ENCODE measurements at places on chromosomes 12 and 14. TPM values are rescaled to one million over a fixed set of nuclear protein-coding genes. Genes with fewer than 3 reads are reported as not detected.

DNA sequence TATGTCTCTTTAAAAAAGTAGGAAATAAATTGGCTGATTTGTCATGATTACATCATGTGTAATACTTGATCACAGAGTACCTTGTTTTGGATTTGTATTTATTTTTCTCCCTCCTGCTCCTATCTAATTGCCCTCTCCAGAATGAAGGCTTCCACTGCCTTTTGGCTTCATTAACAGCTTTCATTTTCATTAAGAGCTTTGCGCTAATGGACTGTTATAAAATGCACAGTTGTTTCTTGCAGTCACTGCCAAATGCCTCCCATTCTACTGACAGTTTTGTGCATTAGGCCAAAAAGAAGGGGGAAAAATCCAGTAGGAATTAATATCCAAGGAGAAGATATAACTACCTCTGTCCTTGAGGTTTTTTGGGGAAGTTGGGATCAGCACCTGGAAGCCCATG, 159.2 kb downstream of the NRXN3 start:
- no peaks in the 10 kb centered on the region for H3K27me3 ChIP-seq
- H3K36me3 ChIP-seq: no peaks in the 10 kb centered on the region
- DNase-seq: no peak
- no peak overlapping the region for H3K4me3 ChIP-seq

DNA sequence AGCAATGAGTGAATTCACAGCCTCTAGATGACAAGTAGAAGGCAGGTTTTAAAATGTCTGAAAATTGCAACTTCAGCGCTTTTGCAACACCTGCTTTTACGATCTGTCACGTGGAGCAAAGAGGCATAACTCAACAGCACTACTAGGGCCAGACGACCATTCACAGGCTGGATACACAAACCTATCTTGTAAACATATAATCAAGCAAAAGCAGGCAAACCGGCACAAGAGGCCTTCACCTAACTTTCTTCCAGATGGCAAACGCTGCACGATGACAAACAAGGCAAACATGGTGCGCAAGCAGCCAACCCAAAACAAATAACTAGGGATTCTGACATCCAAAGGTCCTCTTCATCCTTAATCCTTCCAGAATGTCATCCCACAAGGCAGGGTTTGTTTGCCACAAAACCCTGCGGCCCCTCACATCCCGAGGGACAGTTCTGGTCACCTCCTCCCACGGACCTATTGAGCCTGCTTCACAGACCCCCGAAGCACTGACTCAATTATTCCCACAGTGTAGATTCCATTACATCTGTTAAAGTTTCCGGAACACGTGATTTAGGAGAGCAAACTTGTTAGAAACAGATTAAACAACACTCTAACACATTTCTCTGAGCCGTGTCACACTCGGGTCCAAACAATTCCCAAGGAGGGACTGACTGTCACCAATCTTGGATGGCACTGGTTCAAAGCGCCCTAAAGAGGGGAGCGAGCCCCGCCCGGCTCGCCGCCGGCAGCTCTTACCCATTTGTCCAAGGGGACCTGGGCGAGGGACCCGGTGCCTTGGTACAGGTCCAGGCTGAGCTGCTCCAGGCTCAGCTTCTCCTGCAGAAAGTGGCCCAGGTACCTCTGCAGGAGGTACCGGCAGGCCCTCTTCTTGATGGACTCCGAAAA, 823 bp downstream of the ATG2B start:
- DNase-seq: peak; percentile 63
- peak overlapping the region; percentile 91 for H3K27ac ChIP-seq
- peaks cover 28% of the 10 kb centered on the region for H3K4me1 ChIP-seq

DNA sequence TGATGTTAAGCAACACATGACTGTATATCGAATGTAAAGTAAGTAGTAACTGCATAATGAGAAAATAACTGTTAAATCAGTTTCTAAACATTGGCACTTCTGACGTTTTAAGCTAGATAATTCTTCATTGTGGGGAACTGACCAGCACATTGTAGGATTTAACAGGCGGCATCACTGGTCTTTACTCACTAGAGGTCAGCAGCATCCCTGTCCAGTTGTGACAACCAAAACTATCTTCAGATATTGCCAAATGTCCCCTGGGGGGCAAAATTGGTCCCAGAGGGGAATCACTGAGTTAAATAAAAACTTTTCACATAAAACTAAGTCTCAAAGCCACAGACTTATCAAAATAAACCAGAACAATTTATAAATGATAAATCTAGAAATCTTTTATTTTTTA, 65.3 kb downstream of the BLTP3B start:
- DNase-seq: no peak
- H3K4me1 ChIP-seq: no peaks in the 10 kb centered on the region
- peaks cover 2% of the 10 kb centered on the region for H3K36me3 ChIP-seq
- H3K27me3 ChIP-seq: no peaks in the 10 kb centered on the region
- no peak overlapping the region for H3K27ac ChIP-seq

The FGF6 gene
- total RNA-seq: not detected

DNA sequence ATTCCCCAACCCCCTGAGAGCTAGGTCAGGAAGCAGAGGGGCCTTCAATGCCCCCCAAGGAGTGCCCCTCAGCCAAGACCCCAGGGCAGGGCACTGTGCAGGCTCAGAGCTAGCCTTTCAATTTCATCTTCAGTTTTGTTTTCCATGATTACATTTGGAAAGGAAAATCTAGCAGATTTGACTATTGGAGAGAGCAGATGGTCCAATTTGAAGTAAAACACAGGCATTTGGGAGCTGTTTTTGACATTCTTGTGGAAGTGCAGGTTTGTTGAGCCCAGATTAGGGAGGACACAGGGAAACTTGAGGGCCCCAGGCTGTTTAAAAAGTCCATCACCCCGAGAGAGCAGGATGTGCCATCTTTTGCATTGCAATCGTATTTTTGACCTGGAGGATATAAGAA, 58.6 kb upstream of the GPATCH2L start:
- H3K27ac ChIP-seq: no peak overlapping the region
- no peaks in the 10 kb centered on the region for H3K36me3 ChIP-seq
- no peaks in the 10 kb centered on the region for H3K27me3 ChIP-seq
- no peak overlapping the region for H3K4me3 ChIP-seq

GRCh38 chr12:132121283-132121682, 22.8 kb downstream of the DDX51 start:
- H3K4me3 ChIP-seq: no peak overlapping the region
- H3K27ac ChIP-seq: no peak overlapping the region
- no peaks in the 10 kb centered on the region for H3K27me3 ChIP-seq
- H3K4me1 ChIP-seq: no peaks in the 10 kb centered on the region
- peaks cover 31% of the 10 kb centered on the region for H3K36me3 ChIP-seq

GRCh38 chr14:81743605-81744004, 210.0 kb upstream of the SEL1L start:
- no peak overlapping the region for H3K27ac ChIP-seq
- H3K4me3 ChIP-seq: no peak overlapping the region
- no peaks in the 10 kb centered on the region for H3K36me3 ChIP-seq
- H3K4me1 ChIP-seq: no peaks in the 10 kb centered on the region
- no peak for DNase-seq

The CIDEB gene
- total RNA-seq: 14.8 TPM

The PAX9 gene
- 12.7 TPM for total RNA-seq

- no peak for DNase-seq
- no peaks in the 10 kb centered on the region for H3K27me3 ChIP-seq
- H3K27ac ChIP-seq: no peak overlapping the region
- H3K36me3 ChIP-seq: no peaks in the 10 kb centered on the region
These were observed 279.9 kb downstream of the RPS29 start for GRCh38 chr14:49306152-49306751.

GRCh38 chr12:32390572-32391219, 8.7 kb upstream of the FGD4 start:
- H3K4me1 ChIP-seq: no peaks in the 10 kb centered on the region
- peak overlapping the region; percentile 50 for H3K4me3 ChIP-seq
- no peaks in the 10 kb centered on the region for H3K36me3 ChIP-seq

GRCh38 chr12:1630133-1630826, 1.2 kb downstream of the WNT5B start:
- peak overlapping the region; percentile 46 for H3K27ac ChIP-seq
- H3K4me3 ChIP-seq: peak overlapping the region; percentile 44
- H3K4me1 ChIP-seq: peaks cover 25% of the 10 kb centered on the region
- H3K27me3 ChIP-seq: peaks cover 9% of the 10 kb centered on the region
- DNase-seq: peak; percentile 55
- no peaks in the 10 kb centered on the region for H3K36me3 ChIP-seq

DNA sequence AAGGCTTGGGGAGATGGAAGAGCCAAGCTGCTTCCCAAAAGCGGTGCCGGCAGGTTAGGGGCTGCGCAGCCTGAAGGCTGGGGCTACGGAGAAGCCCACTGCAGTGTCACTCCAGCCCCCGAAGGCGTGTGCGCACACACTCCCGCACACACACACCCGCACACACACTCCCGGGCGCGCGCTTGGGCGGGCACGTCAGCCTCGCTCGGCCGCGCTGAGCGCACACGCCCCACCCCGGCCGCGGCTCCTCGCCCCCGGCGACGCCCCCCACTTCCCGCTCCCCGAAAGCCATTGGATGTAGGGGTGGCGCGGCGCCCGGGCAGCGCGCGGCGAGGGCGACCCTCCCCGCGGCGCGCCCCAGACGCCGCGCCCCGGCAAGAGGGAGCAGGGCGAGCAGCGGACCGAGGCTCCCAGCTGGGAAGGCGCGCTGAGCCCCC, at the start of gene KCNK10:
KCNK10 (minus strand) TSS at position 184 of the 437 bp plus-strand sequence. CDS start 471 bp downstream, outside the sequence.
- no peaks in the 10 kb centered on the region for H3K36me3 ChIP-seq
- DNase-seq: no peak
- no peak within 1 kb of the TSS for H3K27ac ChIP-seq
- H3K27me3 ChIP-seq: peaks cover 3% of the 10 kb centered on the region
- H3K4me1 ChIP-seq: peaks cover 12% of the 10 kb centered on the region

The LUM gene
- total RNA-seq: 151 TPM

GRCh38 chr12:57046947-57047890, 2.7 kb downstream of the MYO1A start:
- DNase-seq: peak; percentile 27
- no peak overlapping the region for H3K4me3 ChIP-seq
- no peaks in the 10 kb centered on the region for H3K36me3 ChIP-seq

- H3K4me3 ChIP-seq: no peak overlapping the region
- no peaks in the 10 kb centered on the region for H3K36me3 ChIP-seq
- no peaks in the 10 kb centered on the region for H3K4me1 ChIP-seq
- H3K27ac ChIP-seq: no peak overlapping the region
These were observed 40.4 kb downstream of the TMCC3 start for GRCh38 chr12:94609917-94610443.

The LRRC10 gene
- not detected for total RNA-seq

GRCh38 chr12:23197266-23197665, 572.3 kb downstream of the ETNK1 start:
- H3K27ac ChIP-seq: no peak overlapping the region
- H3K36me3 ChIP-seq: no peaks in the 10 kb centered on the region
- H3K4me1 ChIP-seq: no peaks in the 10 kb centered on the region

The IL23A gene
- not detected for total RNA-seq

- H3K27me3 ChIP-seq: no peaks in the 10 kb centered on the region
- H3K4me1 ChIP-seq: peaks cover 12% of the 10 kb centered on the region
- no peak for DNase-seq
These were observed 2.3 kb downstream of the PIWIL1 start for GRCh38 chr12:130339951-130340350.

- no peak overlapping the region for H3K27ac ChIP-seq
- no peak for DNase-seq
- H3K27me3 ChIP-seq: no peaks in the 10 kb centered on the region
- no peaks in the 10 kb centered on the region for H3K4me1 ChIP-seq
- H3K36me3 ChIP-seq: no peaks in the 10 kb centered on the region
These were observed 9.2 kb downstream of the KRT1 start for GRCh38 chr12:52670961-52671360.

The MYF6 gene
- total RNA-seq: not detected

The STYK1 gene
- total RNA-seq: 1.8 TPM

DNA sequence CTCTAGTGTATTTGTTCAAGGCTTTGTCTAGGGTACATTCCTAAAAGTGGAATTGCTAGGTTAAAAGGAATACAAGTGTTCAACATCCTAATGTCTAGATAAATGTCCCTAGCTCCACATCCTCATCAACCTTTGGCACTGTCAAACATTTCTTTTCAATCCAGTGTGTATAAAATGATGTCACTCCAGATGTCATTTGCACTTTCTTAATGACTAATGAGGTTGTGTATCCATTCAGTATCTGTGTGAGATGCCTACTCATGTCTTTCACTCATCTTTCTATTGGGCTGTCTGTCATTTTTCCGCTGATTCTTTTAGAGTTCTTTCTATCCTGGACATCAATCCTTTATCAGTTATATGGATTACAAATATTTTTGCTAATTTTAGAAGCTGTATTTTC, 43.3 kb downstream of the ARMH4 start:
- no peak overlapping the region for H3K27ac ChIP-seq
- DNase-seq: no peak
- no peaks in the 10 kb centered on the region for H3K27me3 ChIP-seq
- no peak overlapping the region for H3K4me3 ChIP-seq
- no peaks in the 10 kb centered on the region for H3K36me3 ChIP-seq

DNA sequence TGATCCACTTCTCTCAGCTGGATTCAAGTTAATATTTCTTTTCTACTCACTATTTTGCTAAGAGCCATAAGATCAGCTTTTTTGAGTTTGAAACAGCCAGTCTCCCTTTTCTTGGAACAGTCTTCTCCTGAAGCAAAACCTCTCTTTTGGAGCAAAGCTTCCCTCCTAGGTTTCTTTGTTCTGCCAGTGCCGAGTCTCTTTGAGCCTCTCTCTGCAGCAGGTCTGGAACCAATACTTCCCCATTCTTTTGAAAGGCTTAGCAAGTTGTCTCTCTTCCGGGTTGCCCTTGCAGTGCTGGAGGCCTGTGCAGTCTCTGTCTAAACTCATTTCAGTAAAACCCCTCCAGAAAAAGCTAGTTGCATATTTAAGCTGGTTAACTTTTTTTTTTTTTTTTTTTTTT, 454.8 kb downstream of the NOVA1 start:
- no peak for DNase-seq
- H3K27ac ChIP-seq: no peak overlapping the region
- H3K4me1 ChIP-seq: no peaks in the 10 kb centered on the region
- H3K36me3 ChIP-seq: no peaks in the 10 kb centered on the region
- H3K4me3 ChIP-seq: no peak overlapping the region
- H3K27me3 ChIP-seq: no peaks in the 10 kb centered on the region

GRCh38 chr12:48925304-48926011, at the start of gene FKBP11:
Gene FKBP11, minus strand, starts transcription at chr12:48925492. Its CDS starts 64 bp downstream, at chr12:48925428.
- H3K27me3 ChIP-seq: no peaks in the 10 kb centered on the region
- H3K27ac ChIP-seq: peak within 1 kb of the TSS; percentile 16
- peak within 1 kb of the TSS; percentile 88 for H3K4me3 ChIP-seq
- DNase-seq: peak; percentile 91
- H3K4me1 ChIP-seq: peaks cover 15% of the 10 kb centered on the region

All from upper lobe of left lung (tissue), 6 donors.